Stimulated activated CD4-positive, alpha-beta T cell treated with anti-CD3 and anti-CD28 coated beads, Interleukin-2, amount 100 ng/mL, for 24 hours (primary cell): ENCODE measurements at places on chromosomes 3 and 15.

DNA sequence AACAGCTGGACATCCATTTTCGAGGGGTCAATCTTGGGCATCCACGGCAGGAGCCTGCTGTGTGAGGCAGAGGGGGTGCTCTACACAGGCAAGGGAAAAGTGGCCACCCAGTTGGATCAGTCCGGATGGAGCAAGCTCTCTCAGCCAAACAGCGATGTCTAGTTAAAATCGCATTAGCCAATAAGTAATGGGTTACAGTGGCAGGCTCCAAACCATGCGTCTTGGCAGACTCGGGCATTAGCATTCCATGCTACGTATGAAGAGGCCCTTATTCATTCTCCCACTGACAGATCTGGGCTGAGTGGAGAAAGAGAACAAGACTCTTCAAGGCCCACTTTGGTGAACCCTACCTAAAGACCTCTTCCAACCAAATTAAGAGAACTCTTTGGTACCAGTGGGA is 49.3 kb downstream of the CCNB2 start:
- no peak for DNase-seq

DNA sequence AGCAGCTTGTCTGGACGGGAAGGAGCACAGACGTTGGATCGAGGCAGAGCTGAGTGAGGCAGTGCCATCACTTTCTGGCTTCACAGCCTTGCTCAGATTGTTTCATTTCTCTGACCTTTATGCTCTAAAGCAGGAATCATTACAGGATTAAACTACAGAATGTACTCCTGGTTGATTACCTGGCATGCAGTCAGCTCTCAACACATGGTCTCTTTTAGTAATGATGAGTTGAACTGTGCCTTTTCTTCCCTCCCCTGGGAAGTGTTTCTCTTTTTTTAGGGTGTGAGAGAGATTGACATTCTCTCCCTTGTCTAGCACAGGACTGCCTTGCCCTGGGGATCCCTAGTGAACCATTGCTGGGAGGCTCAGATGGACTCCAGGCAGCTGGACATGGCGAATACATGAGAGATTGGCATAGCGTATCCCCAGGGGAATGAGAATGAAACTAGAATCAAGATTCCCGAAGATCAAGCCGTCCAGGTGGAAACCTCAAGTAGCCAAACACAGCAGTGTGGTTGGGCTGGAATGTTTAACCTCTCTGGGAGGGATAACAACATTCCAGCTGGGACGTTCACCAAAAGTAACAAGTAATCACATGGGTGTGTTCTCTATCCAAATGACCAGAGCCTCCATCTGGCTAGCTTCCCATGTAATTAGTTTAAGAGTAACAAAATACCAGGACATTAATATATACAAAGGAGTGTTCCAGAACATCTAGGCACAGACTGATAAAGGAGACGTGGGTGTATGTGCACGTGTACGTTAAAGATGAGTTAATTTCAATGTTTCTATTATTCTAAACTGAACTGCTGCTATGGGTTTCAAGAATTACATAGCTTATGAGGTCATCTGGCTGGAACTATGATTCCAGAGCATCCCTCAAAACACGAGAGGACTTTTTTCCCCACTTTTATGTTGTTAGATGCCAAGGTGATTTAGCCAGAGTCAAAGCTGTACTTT is 118.6 kb upstream of the NR2E3 start:
- no peak for DNase-seq

DNA sequence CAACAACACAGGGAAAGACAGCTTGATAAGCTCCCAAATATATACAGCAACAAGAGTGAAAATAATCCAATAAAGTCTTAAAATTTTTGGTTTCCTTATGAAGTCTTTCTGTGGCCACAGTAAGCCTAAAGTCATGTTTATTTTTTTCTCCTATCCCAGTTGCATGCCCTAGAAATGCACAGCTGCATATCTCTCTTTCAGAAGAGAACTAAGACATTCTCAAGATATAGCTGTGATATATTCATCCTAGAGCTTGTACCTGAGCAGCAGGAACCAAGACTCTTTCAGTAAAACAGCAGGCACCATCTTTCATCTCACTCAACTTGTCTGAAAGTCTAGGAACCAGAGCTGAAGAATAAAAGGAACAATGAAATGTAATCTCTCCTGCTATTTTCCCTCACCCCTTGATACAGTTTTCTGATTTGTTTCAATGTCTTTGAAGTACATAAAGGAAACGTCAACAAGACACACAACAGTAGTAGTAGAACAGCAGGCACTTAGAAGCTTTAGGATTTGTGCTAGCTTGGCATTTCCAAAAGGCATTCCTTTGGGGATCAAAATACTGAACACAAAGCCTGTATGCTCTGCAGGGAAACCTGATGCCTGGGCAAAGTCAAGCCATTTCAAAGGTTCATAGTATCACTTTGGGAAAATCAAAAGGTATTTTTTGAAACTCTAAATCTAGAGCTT is 536.8 kb downstream of the PYDC2 start:
- no peak for DNase-seq

DNA sequence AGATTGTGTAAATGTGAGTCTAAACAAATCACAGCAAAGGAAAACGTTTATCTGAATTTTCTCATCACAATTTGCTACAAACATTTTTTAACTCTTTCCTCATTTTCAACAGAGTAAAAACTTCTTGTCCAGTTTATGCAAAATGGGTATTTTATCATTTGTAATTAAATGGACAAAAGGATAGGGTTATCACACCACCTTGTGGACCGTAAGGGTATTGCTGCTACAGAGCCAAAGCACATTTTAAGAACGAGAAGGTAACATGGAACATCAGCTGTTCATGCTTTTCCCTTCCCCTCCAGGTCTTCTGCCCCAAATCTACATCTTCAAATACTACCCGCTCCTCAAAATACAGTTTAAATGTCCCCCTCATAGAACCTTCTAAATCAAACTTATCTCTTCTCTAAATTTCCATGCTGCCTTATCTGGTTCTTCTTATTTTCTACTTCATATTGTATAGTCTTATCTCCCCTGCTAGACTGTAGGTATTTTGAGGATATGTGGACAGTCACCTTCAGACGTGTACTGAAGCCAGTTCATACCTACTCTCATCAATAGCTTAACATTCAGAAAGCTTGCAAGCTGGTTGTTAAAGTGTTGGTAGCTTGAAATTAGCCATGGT is 12.8 kb upstream of the SETMAR start:
- DNase-seq, result peak; percentile 41

DNA sequence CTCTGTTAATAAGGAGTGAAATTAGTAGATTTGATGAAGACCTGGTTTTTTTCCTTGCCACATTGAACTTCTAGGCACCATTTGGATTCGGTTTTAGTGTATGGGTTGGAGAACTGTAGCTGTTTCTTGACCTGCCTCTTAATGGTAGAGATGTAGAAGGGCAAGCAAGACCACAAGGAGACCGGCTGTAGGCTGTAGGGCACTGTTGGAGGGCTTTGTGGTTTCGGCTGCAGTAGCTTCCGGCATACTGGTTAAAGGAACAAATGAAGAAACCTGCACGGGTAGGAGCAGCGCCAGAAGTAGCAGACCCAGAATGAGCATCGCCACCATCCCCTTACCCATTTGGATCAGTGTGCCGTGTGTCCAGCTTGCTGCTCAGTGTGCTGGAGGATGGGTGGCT is 7.9 kb downstream of the PCLAF start:
- DNase-seq, result no peak

DNA sequence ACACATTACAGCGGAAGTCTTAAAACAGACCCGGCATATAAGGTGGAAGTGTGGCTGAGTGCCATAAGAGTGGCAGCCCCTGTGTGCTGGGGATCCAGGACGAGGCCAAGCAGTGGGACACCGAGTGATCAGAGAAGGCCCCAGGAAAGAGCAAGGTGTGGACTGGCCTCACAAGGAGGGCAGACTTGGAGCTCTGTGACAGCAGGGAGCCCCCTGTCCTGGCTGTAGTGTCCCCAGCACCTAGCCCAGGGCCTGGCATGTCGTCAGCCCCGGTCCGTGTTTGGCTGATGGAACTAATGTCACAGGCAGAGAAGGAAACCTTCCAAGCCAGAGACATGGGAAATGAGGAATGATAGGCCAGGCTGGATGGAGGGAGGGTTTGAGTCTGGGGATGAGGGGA is 4.8 kb downstream of the PDIA5 start:
- DNase-seq, result no peak

DNA sequence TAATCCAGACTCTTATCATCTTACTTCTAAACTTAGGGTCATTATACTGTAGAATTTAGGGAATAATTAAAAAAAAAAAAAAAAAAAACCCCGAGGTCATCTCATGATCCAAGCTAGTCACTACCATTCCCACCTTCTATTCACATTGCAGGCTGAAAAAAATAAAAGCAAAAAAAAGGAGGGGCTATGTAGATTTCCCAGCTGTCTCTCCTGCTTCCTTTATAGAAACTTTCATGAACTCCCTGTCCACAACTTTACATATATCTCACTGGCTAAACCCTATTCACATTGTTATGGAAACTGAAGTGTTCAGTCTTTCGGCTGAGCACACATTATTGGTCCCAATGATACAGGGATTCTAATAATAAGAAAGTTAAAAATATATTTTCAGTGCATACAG is 156.2 kb upstream of the TP63 start:
- DNase-seq, result no peak

DNA sequence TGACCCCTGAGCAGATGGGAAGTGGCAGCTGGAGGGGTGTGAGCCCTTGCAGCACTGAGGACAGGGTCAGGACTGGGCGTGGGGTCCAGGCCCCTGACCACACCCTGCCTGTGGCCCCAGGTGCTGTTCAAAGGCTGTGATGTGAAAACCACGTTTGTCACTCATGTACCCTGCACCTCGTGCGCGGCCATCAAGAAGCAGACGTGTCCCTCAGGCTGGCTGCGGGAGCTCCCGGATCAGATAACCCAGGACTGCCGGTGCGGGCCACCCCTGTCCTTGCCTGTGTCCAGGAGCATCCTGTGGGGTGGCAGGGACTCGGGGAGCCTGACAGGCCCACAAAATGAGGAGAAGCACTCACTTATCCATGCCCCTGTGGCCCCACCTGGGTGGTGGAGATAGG is 5.9 kb downstream of the STAB1 start:
- DNase-seq, result no peak

GRCh38 chr3:48597408-48597800 is 2.3 kb upstream of the COL7A1 start:
- DNase-seq, result no peak

GRCh38 chr3:107524326-107524840 is 1.6 kb downstream of the BBX start:
- no peak for DNase-seq

DNA sequence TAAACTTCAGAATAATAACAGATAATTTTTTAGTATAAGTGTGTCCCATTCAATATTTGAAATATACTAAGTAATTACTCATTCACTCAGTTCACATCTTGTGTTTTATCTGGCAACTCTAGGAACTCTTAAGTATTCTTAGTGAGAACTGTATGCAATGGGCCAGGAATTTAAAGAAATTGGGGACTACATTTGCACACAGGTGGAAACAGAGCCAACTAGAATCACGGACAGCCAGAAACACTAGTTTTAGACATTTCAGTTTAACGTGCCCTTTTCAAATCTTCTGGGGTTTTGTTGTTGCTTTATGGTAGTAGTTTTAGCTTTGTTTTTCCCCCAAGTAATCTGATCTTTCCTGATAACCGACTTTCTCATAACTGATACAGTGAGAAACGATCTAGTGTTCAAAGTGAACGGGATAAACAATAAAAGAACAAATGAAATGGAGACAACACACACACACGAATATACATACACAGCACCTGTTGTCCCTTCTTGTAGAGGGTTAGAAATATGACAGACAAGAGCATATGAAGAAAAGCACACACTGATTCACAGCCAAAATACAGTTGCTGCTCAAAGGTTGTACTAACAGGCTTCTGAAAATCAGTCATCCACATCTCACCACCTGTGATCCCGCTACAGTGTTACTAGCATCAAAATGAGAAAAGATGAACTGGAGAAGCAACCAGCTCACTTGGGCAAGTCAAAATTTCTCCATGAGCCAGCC is 167.0 kb downstream of the FMN1 start:
- DNase-seq, result no peak

- DNase-seq, result no peak
Observed at GRCh38 chr3:13401149-13401548, 19.0 kb downstream of the NUP210 start.

- DNase-seq, result no peak
Observed at GRCh38 chr3:13425689-13426088, 5.6 kb upstream of the NUP210 start.

- DNase-seq, result no peak
Observed at GRCh38 chr3:126415661-126416591, 21.2 kb downstream of the CFAP100 start.

DNA sequence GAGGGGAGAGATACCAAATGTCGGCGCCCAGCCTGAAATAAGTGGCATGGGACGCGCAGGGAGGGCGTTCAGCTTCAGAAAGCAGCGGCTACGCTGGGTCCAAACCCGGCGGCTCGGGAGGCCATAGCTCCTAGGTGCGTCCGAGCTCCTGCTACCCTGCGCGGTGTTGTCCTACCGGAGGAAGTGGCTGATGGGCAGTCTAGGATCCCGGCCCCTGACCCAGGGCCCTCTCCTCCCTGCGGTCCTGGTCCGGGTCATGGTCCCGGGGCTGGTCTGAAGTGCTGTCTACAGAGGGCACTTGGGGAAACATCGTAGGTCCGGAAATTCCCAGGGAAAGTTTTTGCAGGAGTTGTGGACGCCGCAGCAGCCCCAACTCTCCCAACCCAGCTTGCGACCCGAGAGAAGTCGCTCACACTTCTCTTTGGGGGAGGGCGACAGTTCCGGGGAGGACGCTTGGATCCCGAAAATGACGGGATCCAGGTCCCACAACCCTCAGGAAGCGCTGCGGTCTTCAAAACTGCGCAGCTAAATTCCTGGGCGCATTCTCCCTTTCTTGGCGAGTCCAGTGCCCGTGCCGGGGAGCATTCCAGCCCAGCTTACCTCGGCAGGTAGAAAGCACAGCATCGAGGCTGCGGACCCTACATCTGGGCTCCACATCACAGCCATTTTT is 9.1 kb upstream of the FOXB1 start:
- no peak for DNase-seq

- DNase-seq, result no peak
Observed at GRCh38 chr15:72397796-72398588, at the start of gene TMEM202. Gene TMEM202 (plus strand): TSS chr15:72398305. CDS start chr15:72398327, 22 bp downstream.

DNA sequence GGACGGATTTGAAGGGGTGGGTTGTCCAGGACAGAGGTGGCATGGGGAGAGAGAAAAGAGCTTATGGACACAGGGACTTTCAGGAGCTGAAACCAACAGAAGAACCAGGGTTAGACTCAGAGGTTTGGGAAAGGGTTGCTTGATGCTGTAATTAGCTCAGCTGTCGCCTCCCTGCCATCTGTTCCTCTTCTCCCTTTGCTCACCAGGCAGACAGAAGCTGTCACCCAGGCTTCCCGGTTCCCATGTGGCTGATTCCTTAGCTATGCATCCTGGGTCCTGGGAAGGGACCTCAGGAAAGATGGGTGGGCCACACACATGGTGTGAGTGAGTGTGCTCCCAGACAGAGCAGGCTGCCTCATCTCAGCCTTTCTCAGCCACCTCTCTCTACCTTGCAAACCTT is 14.1 kb downstream of the PTPN23 start:
- DNase-seq, result no peak

DNA sequence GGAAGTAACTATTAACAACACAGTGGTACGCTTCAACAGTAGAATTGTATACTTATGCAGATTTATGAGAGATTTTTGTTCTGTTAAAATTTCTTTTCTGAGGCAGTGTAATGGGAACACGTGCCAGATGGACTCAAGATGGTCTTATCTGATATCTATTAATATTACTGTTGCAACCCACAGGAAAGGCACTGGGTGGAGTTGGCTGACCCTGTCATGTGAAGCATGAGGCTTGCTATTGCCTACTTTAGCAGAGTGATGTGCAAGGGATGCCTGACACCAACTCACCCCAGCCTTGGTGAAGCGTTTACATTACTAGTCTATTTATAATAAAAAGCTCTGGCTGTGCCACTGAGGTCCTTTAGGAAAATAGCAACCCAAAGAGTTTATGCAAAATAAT is 19.8 kb upstream of the ARNT2 start:
- DNase-seq, result no peak

- DNase-seq, result no peak
Observed at GRCh38 chr3:170327040-170327808, 30.3 kb upstream of the SKIL start.
